NCI-H2081 treated with DMSO at 0.1 percent for 48 hours (cell line): ENCODE measurements at places on chromosomes 2 and 18.

DNA sequence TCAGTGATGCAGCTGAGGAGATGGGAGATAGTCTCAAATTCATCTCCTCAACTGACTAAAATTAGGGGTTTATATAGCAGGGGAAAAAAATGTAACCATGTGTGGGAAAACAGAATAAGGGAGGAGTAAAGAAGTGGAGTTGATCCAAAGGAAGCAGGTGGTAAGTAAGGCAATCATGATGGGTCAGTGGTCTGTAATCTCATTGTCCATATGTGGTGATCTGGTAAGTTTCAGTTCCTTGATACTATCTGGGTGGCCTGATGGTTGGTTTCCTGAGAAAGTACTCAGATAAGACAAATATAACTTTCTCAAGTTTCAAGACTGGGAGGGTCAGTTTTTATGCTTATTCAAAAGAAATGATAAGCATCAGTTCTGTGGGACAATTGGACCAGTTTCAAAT, 312.3 kb upstream of the KCNJ3 start:
- no peak for DNase-seq

GRCh38 chr2:109231996-109232705, 103.1 kb downstream of the SH3RF3 start:
- DNase-seq, result no peak

DNA sequence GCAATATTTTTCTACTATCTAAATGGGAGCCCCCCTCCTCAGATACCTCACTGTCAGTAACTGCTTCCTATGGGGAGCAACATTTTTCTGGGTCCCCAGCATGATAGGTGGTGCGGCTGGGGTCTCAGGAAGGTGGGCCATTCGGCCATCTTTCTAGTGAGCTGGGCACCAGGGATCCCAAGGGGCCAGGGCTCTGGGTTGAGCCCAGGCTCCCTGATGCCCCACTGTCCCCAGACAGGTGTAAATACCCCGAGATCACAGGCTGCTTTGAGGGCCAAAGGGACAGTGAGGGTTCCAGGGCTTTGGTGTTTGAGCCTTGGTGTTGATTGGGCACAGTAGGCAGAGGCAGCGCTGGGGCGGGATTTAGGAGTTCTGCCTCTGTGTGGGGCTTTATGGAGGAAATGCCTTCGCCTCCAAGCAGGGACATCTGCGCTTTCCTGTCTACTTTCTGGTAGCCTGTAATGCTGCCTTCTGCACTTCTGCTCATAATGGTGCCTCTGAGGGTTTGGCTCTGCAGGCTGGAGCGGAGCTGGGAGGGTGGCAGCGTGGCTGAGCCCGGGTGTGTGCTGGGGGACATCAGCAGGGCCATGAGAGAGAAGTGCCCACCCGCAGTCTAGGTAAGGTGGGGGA, 5.3 kb downstream of the ITM2C start:
- DNase-seq, result no peak

DNA sequence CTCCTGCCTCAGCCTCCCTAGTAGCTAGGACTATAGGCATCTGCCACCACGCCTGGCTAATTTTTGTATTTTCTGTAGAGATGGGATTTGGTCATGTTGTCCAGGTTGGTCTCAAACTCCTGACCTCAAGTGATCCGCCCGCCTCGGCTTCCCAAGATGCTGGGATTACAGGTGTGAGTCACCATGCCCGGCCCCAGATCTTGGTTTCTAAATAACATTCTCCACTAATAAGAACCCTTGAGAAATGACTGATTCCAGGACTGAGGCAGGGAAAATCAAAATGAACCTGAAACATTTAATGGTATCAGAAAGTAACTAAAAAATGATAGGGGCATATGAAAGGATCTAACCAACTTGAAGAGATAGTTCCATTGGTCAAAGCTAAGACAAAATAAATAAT, 34.0 kb downstream of the BMPR2 start:
- DNase-seq, result no peak

DNA sequence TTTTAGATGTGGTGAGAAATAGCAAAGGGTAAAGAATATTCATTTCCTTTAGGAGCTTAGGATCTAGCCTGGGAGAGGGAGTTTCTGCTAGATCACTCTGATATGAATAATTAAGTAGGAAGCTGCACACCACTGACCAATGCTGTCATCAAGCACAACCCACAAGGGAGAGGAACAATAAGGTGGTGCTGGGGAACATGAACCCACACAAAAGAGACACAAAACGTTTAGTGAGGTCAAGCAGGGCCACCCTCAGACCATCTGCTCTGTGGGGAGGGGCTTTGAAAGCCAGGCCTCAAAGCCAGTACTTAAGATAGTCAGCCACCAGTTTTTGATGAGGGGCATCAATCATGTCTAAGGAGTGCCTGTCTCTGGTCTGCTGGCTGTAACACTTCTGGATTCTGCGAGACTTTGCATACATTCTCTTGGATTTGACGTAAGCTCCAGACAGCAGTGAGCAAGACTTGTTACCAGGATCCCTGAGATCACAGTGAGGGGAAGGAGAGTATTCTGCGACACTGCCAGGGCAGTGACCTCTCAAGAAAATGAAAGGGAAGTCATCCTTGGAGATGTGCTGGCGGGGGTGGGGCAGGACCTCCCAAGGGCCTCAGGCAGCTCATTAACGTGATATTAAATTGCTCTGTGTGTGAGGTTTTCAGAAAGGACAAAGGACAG, 127.0 kb downstream of the CCBE1 start:
- no peak for DNase-seq

DNA sequence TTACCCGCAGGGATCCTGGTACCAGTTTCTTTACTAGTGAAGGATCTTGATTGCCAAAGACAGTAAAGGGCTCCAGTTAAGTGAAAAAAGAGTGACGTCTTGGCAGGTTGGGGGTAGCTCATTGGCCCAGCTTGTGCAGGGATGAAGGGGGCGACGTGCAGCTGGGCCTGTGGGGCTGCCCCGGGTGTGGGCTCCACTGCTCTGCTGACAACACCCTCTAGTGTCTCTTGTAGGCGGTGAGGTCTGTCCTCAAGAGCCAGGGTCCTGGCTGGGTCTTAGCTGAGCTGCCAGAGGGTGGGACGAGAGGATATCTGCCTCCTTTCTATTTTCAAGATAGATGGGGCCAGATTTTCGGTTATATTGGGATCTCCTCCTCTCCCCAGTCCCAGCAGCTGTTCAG, 6.1 kb downstream of the ARHGEF4 start:
- no peak for DNase-seq

DNA sequence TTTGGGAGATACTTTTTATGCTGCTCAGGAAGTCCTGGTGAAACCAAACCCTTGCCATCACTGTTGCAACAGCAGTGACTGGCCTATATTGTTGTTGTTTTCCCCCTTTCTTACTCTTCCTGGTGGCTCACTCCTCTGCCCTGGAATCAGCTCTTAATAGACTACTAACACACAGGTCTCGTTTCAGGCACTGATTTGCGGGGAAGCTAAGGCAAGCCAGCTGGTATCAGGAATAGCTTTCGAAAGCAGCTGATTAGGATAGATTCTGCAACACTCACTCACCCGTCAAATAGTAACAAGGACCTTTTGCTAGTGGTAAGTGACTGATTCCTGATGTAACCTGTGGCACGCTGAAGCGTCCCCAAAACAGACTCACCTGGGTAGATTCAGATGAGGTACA, 360.4 kb downstream of the PLCL1 start:
- no peak for DNase-seq

DNA sequence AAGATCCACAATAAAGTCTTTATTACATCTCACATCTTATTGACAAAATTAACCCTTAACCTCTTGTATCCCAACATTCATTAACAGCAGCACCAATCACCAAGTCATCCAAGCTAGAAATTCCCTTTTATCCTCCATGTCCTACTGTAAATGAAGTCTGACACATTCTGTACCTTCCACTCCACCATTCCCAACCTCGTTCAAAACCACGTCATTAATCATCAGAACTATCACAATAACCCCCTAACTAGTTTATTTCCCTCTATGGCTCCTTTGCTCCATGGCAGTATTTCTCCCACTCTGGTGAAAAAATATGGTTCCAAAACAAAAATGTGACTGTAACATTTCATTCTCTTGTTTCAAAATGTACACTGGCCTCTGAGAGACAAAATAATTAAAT, 1626.2 kb downstream of the LRP1B start:
- DNase-seq, result no peak

DNA sequence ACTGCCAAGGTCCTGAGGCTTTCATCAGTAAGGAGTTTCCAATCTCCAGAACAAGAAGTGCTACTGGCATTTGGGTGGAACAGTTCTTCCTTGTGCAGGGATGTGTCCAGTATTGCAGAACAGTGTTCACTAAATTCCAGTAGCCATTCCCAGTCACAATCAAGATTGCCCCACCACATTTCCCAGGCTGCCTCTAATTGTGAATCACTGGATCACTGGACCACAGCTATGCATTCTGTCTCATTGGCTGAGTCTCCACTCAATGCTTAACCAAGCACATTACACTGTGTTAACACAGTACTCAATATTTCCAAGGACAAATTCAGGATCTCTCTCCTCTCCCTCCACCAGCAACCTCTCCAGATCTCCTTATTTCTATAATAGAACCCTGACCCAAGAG, 160.2 kb upstream of the CCDC150 start:
- no peak for DNase-seq

- DNase-seq, result no peak
Observed at GRCh38 chr2:239805043-239805329, 220.2 kb downstream of the NDUFA10 start.

DNA sequence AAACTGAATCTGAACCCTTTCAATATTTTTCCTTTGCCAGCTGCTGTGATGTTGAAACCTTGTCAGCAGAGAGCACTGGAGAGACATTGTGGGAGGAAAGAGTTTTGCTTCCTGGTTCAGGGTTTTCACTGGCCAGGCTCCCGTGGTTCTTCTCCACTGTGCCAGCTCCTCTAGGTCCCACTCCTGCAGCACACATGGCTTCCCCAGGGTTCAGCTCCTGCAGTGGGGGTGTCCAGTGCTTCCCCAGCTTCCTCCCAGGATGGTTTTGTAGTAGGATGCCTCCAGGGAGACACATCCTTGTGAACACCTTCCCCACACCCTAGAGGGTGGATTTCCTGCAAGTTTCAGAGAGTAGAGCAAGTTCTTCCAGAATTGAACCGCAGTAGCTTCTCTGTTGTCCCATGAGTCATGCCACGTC, 24.0 kb upstream of the SULT1C3 start:
- no peak for DNase-seq

GRCh38 chr18:56637711-56638231, 621 bp downstream of the TXNL1 start:
- no peak for DNase-seq

GRCh38 chr18:73741946-73742345, 405.7 kb downstream of the FBXO15 start:
- DNase-seq, result no peak
